ENCODE measurements at places on chromosomes 4 and X.

DNA sequence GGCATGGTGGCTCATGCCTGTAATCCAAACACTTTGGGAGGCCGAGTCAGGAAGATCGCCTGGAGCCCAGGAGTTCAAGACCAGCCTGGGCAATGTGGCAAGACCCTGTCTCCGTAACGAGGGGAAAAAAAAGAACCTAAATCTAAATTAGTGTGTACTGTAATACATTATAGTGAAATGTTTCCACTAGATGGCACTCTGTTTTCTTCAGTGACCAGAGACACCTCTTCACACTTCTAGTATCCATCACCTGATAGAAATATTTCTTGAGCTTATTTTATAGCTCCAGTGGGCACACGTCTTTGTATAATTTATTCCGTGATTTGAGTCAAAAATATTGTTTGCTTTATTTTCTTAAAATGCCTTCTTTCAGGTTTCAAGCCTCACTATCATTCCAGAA, 600.9 kb upstream of the DIPK2B start:
- no peaks in the 10 kb centered on the region for H3K27me3 ChIP-seq
- no peak for DNase-seq
- peak overlapping the region; percentile 32 for H3K27ac ChIP-seq
- H3K4me3 ChIP-seq = peak overlapping the region; percentile 62

- no peaks in the 10 kb centered on the region for H3K36me3 ChIP-seq
- DNase-seq = no peak
- H3K4me1 ChIP-seq = peaks cover 13% of the 10 kb centered on the region
- H3K4me3 ChIP-seq = no peak overlapping the region
- peaks cover 4% of the 10 kb centered on the region for H3K27me3 ChIP-seq
- H3K27ac ChIP-seq = peak overlapping the region; percentile 47
Measured at GRCh38 chr4:7979652-7979968, 39.9 kb upstream of the AFAP1 start.

DNA sequence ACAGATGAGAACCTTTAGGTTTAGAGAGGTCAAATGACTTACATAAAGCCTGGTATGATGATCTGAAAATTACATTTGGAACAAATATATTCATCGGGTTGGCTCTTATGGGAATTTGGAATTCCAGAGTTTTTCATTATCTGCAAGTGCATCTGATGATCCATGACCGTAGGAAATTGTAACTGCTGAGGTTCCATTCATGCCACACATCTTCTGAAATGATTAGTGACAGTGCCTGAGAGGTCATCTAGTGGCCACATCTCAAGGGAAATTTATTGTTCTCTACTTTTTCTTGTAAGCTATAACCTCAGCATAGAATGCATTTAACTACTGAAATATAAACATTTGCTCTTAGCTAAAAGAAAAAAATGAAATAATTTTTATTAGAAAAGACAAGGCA, 105.8 kb upstream of the NWD2 start:
- H3K4me1 ChIP-seq = no peaks in the 10 kb centered on the region
- no peaks in the 10 kb centered on the region for H3K27me3 ChIP-seq
- H3K27ac ChIP-seq = no peak overlapping the region
- H3K36me3 ChIP-seq = no peaks in the 10 kb centered on the region
- H3K4me3 ChIP-seq = no peak overlapping the region
- DNase-seq = no peak

DNA sequence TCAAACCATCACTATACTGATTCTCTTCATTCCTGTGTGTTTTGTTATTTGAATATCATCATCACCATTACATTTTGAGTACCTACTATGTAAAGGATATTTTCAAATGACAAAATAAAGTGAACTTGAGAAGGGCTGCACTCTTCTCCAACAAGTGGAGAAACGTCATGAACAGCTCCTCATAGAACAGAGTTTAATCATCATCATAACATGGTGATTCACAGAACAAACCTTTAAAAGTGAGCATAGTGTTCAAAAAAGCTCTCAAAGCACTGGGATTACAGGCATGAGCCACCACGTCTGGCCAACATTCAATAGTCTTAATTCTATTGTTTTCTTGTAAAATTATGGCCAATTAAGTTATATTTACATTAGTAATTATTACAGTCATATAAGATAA, 993.9 kb downstream of the PDHA2 start:
- no peak for DNase-seq
- no peaks in the 10 kb centered on the region for H3K36me3 ChIP-seq
- no peak overlapping the region for H3K27ac ChIP-seq
- no peak overlapping the region for H3K4me3 ChIP-seq

GRCh38 chr4:81214144-81214880, 710 bp downstream of the PRKG2 start:
- DNase-seq = no peak
- H3K4me1 ChIP-seq = peaks cover 7% of the 10 kb centered on the region
- peak overlapping the region; percentile 60 for H3K4me3 ChIP-seq
- H3K27ac ChIP-seq = no peak overlapping the region

DNA sequence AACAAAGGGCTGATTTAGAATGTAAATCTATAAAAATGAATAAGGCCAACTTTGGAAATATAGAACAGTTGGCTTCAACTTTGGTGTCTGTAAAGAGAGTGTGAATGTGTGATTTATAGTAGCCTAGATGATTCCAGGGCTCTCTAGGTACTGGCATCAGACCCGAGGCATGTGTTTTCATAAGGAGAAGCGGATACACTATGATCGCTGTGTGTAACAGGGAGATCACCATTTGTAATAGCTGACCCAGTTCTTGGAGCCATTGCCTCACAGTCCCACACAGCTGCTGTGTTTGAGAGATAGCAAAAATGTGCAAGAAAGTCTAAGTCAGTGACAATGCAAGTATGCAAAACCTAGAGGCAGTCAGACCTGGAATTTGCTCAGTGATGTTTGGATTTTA, 135.1 kb downstream of the REPS2 start:
- peaks cover 11% of the 10 kb centered on the region for H3K27me3 ChIP-seq
- no peaks in the 10 kb centered on the region for H3K4me1 ChIP-seq
- H3K4me3 ChIP-seq = no peak overlapping the region
- peaks cover 2% of the 10 kb centered on the region for H3K36me3 ChIP-seq
- DNase-seq = no peak

DNA sequence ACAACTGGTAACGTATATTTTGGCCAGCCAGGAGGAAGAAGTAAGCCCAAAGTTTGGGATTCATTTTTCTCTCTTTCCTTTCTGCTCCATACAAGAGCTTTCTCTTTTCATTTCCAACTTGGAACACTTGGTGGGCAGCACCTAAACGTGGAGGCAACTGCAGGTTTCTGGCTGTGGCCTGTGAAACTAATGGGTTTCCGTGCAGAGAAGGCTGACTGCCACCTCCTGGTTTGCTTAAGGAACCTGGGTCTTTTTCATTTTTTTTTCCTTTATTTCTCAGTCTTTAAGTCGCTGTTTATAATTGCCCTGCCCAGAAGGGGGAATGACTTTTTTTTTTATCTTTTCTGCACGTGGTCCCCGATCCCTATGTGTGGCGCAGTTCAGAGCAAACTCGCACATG, 15.4 kb downstream of the ZNF718 start:
- no peak overlapping the region for H3K27ac ChIP-seq
- no peaks in the 10 kb centered on the region for H3K27me3 ChIP-seq
- no peaks in the 10 kb centered on the region for H3K4me1 ChIP-seq
- DNase-seq = no peak
- no peaks in the 10 kb centered on the region for H3K36me3 ChIP-seq
- no peak overlapping the region for H3K4me3 ChIP-seq

- no peak overlapping the region for H3K4me3 ChIP-seq
- DNase-seq = no peak
- H3K27ac ChIP-seq = no peak overlapping the region
Measured at GRCh38 chr4:41757521-41758156, 9.1 kb upstream of the PHOX2B start.

DNA sequence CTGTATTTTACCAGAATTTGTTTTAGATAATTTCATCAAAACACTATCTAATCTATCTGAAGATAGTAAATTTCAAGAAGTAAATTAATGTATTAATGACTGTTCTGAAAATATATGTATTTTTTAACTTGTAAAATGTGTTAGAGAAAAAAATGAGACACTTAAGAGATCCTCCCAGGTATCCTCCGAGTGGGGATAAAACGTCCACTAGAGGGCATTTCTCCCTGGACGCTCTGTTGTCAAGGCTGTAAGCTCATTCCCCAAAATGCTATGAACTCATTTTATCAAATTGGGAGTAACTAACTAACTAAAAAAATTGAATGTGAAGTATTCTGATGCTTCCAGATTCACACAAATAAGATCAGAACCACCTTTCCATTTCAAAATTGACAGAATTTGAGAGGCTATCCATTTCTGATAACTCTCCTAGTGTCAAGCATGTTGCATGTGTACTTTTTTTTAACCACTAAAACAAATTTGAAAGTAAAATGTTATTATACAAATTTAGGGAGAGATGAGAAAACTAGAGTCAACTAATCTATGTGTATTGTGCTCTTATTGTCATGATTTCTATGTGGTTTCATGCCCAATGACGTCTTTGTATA, 337.3 kb upstream of the HS3ST1 start:
- no peak overlapping the region for H3K4me3 ChIP-seq
- H3K27ac ChIP-seq = no peak overlapping the region
- H3K27me3 ChIP-seq = peaks cover 9% of the 10 kb centered on the region
- no peaks in the 10 kb centered on the region for H3K4me1 ChIP-seq
- no peaks in the 10 kb centered on the region for H3K36me3 ChIP-seq
- DNase-seq = no peak

- H3K36me3 ChIP-seq = peaks cover 11% of the 10 kb centered on the region
- H3K4me3 ChIP-seq = no peak overlapping the region
- DNase-seq = no peak
- peaks cover 38% of the 10 kb centered on the region for H3K4me1 ChIP-seq
- no peaks in the 10 kb centered on the region for H3K27me3 ChIP-seq
Measured at GRCh38 chr4:87097075-87097474, 123.3 kb downstream of the KLHL8 start.

- H3K4me1 ChIP-seq = no peaks in the 10 kb centered on the region
Measured at GRCh38 chrX:149392921-149393320, 112.2 kb downstream of the IDS start.

DNA sequence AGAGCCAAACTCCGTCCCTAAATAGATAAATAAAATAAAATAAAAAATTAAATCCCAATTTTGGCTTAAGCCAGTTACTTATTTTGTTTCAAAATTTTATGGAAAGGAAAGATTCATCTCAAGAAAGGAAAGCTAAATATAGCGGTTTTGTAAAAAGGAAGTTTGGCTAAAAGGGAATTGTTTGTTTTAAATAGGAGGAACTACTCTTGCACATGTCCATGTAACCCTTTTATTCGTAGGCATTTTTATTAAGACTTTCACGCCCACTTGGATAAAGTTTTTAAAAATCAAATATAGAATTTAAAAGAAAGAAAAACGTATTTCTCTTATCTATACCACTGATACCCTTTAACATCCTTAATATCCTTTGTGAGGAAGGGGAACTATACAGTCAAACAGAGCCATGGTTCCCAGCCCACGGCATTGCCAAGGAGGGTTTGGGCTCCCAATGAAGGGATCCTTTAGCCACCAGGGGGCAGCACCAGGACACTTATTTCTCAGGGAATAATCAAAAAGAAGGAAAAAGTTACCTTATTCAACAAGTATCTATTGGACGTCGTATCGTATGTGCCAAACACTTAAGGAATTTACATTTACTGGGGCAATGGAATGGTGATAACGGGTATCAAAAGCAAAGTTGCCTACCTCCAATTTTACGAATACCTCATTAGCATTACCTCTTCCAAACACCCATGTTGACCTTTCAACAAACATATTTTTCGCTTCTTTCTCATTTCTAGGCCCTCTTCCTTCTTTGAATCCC, 27.7 kb downstream of the CDKN2AIP start:
- H3K36me3 ChIP-seq = no peaks in the 10 kb centered on the region
- H3K4me3 ChIP-seq = no peak overlapping the region
- no peak overlapping the region for H3K27ac ChIP-seq
- DNase-seq = peak; percentile 62

DNA sequence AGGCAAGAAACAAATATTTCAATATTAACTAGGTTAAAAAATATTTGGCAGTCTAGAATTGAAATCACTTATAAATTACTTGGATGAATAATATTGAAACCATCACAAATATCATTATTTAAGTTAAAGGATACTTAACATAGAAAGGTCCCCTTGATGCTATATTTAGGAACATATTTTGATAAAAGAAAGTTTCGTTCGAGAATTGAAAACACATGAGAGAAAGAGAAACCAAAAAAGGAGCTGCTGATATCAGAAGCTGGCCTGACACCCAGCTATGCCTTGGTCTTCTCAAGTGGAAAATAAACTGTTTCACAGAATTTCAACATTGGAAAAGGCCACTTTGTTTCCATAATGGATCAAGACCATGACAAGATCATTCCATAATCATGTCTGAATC, 762.4 kb downstream of the DMD start:
- peaks cover 6% of the 10 kb centered on the region for H3K4me1 ChIP-seq
- peak overlapping the region; percentile 16 for H3K27ac ChIP-seq
- peaks cover 5% of the 10 kb centered on the region for H3K36me3 ChIP-seq
- no peak for DNase-seq
- no peaks in the 10 kb centered on the region for H3K27me3 ChIP-seq
- no peak overlapping the region for H3K4me3 ChIP-seq

DNA sequence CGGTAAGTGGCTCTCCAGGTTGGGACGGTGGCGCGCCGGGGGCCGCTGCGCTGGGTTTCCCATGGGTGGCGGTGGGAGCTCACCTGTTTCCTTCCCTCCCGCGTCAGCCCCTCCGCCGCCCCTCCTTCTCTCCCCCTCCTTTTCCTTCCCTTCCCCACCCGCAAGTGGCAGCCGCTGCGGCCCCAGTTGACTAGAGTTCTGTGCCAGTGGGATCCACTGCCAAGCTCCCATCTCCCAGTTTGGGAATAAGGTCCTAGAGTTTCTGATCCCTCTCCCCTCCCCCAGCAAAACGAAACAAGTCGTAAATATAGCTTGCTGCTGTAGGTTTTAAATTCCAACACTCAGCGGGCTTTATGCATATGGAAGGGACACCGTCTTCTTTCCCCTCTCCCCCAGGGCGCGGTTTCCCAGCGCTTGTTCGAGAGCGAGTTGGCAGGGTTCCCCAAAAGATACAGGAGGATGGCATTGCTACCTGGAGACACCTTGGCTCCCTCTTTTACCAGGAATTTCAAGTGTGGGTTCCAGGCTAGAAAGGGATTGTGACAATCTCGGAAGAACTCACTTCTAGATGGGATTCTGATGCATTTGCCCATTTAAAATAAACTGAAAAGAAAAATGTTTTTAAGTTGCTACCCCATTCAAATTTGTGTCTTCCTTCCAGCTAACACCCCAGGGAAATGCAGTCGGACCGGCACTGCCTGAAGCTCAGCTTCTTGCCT, 1.2 kb downstream of the TLL1 start:
- no peak for DNase-seq
- peaks cover 57% of the 10 kb centered on the region for H3K27me3 ChIP-seq
- H3K4me3 ChIP-seq = peak overlapping the region; percentile 36
- peaks cover 5% of the 10 kb centered on the region for H3K4me1 ChIP-seq
- no peak overlapping the region for H3K27ac ChIP-seq

DNA sequence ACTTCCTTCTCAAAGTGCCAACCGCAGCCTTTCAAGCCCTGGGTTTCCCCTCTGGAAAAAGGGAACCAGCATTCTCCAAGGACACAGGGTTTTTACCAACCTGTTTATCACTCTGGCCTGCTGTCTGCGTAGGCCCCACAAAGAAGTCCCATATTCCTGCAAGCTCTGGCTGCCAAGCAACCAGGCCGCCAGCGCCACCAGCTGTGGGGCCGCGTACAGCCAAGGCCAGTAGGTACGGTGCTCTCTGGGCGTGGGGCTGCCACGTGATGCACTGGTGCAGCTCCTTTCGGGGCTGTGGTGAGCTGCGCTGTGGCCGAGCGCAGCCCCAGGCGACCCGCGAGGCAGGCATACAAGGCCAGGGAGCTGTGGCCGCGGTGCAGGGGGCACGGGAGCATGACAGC, 22.1 kb downstream of the LUZP4 start:
- H3K4me1 ChIP-seq = no peaks in the 10 kb centered on the region
- H3K27me3 ChIP-seq = no peaks in the 10 kb centered on the region
- H3K36me3 ChIP-seq = no peaks in the 10 kb centered on the region

Data from T-helper 17 cell (primary cell).